ENCODE measurements at places on chromosomes 7 and 10. TPM values are rescaled to one million over a fixed set of nuclear protein-coding genes. Genes with fewer than 3 reads are reported as not detected.
A peak's percentile ranks its signal among the peaks of the same experiment; 100 is the strongest.

Gene APBB1IP
- total RNA-seq, result 46.2 TPM

Gene C10orf105
- total RNA-seq, result 0.42 TPM

Gene ZSCAN21
- total RNA-seq, result 10.8 TPM

Gene PDE6C
- not detected for total RNA-seq

Gene FXYD4
- 0.14 TPM for total RNA-seq

Gene NSMCE4A
- 81.5 TPM for total RNA-seq

Gene KLLN
- 0.90 TPM for total RNA-seq

DNA sequence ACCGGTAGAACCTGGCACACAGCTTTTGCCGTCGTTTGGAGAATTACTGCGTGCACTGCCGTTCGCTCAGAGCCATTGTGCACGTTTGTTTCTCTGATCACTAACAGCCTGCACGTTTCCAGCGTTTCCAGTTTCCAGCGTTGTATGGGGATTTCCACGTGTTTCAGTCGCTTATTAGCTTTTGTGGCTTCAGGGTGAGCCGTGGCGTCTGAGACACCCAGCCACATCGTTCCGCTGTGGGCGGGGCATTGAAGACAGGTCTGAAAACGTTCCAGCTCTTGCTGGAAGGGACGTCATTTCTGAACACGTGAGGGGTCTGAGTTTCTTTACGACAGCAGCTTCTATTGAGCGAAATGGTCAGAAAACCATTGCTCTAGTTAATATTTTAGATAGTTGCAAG lies 164.8 kb downstream of the DNAJB6 start:
- DNase-seq, result no peak
- no peak overlapping the region for H3K27ac ChIP-seq
- peaks cover 15% of the 10 kb centered on the region for H3K4me1 ChIP-seq
- no peak overlapping the region for H3K4me3 ChIP-seq

DNA sequence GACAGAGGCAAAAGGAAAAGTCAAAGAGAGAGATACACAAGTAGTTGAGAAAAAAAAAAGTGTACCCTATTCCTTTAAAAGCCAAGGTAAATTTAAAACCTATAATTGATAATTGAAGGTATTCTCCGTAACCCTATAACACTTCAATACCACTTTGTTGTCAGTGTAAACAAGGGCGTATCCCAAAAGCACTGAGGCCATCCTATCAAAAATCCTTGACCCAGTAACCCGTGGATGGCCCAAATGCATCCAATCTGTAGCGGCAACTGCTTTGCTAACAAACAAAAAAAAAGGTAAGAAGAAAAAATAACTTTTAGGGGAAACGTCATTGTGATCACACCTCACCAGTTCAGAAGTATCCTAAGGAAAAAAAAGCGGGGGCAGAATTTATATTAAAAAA lies 5.1 kb upstream of the NAPEPLD start:
- DNase-seq, result no peak
- no peaks in the 10 kb centered on the region for H3K36me3 ChIP-seq
- peaks cover 4% of the 10 kb centered on the region for H3K4me1 ChIP-seq
- no peak overlapping the region for H3K27ac ChIP-seq
- no peaks in the 10 kb centered on the region for H3K27me3 ChIP-seq

- peak overlapping the region; percentile 48 for H3K4me3 ChIP-seq
- peaks cover 34% of the 10 kb centered on the region for H3K27me3 ChIP-seq
- H3K36me3 ChIP-seq, result no peaks in the 10 kb centered on the region
Observed at GRCh38 chr10:49762566-49762877, 399 bp upstream of the OGDHL start.

GRCh38 chr7:2015251-2015871 lies 217.4 kb downstream of the MAD1L1 start:
- no peak overlapping the region for H3K4me3 ChIP-seq
- H3K27me3 ChIP-seq, result no peaks in the 10 kb centered on the region
- peaks cover 26% of the 10 kb centered on the region for H3K36me3 ChIP-seq
- no peak overlapping the region for H3K27ac ChIP-seq

DNA sequence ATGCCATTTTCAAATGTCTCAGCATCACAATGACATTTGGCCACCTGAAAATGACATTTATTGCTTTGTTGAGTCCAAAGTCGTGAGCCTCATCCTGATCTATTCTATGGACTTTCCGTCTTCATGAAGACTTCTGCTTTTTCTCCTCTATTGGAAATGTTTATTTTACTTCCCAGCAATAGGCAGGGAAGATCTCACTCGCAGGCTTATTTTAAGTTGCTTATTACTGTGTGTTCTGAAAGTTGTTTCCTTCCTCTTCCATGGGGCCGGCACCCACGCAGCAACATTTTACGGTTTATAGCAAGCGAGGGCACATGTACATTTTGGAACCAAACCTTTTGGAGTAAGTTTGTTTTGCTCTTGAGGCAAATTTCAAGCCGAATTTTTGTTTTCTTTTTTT lies 221.0 kb upstream of the KLF6 start:
- DNase-seq, result no peak
- no peaks in the 10 kb centered on the region for H3K27me3 ChIP-seq
- no peak overlapping the region for H3K4me3 ChIP-seq
- no peaks in the 10 kb centered on the region for H3K4me1 ChIP-seq

DNA sequence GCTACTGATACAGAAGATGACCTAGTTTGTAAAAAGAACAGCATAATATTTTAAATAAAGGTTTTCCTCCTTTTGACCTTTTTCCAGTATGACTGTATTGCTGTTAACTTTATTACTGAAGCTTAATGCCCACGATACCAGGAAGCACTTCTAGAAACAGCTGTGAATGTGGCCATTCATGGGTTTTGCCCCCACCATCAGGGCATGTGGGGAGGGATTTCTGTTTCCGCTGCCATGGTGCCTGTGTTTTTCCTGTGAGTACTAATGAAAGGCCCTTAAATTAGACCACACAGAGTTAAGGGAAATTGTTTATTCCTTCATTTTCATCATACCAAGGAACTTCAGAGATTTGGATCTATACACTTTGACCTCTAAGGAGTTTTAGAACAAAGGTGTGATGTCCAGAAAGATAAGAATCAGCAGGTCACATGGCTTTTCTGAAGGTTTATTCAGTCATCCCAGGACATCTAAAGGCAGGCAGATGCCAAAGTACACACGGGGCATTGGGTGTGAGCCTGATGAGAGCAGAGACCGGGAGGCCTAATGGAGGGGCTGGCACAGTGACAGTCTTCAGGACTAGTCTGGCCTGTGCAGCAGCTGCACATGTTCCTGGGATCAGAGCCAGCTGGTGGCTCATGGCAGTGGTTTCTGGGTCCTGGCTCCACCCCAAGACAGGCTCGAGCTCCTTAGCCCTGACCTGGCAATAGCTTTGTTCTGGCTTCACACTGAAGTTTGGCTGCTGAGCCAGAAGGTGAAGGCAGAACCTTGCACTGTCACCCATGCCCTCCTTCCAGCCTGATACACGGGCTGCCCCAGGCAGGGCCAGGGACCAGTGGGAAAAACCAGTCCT lies 190.9 kb downstream of the REEP3 start:
- no peaks in the 10 kb centered on the region for H3K27me3 ChIP-seq
- no peaks in the 10 kb centered on the region for H3K36me3 ChIP-seq
- peak overlapping the region; percentile 46 for H3K27ac ChIP-seq

GRCh38 chr7:37234928-37235327 lies 213.7 kb downstream of the ELMO1 start:
- no peaks in the 10 kb centered on the region for H3K36me3 ChIP-seq
- H3K27ac ChIP-seq, result no peak overlapping the region
- H3K27me3 ChIP-seq, result no peaks in the 10 kb centered on the region
- H3K4me1 ChIP-seq, result no peaks in the 10 kb centered on the region

- peak overlapping the region; percentile 31 for H3K27ac ChIP-seq
- H3K27me3 ChIP-seq, result peaks cover 40% of the 10 kb centered on the region
- DNase-seq, result no peak
- H3K36me3 ChIP-seq, result peaks cover 34% of the 10 kb centered on the region
- peak overlapping the region; percentile 53 for H3K4me3 ChIP-seq
Observed at GRCh38 chr7:159031135-159031701, 113.4 kb downstream of the VIPR2 start.

GRCh38 chr7:33922820-33923219 lies 17.5 kb downstream of the BMPER start:
- no peaks in the 10 kb centered on the region for H3K4me1 ChIP-seq
- no peaks in the 10 kb centered on the region for H3K27me3 ChIP-seq
- H3K36me3 ChIP-seq, result no peaks in the 10 kb centered on the region
- no peak for DNase-seq

GRCh38 chr10:29540016-29540415 lies 94.8 kb downstream of the SVIL start:
- H3K4me3 ChIP-seq, result no peak overlapping the region
- H3K36me3 ChIP-seq, result peaks cover under 1% of the 10 kb centered on the region
- H3K4me1 ChIP-seq, result no peaks in the 10 kb centered on the region
- no peak for DNase-seq
- no peak overlapping the region for H3K27ac ChIP-seq

DNA sequence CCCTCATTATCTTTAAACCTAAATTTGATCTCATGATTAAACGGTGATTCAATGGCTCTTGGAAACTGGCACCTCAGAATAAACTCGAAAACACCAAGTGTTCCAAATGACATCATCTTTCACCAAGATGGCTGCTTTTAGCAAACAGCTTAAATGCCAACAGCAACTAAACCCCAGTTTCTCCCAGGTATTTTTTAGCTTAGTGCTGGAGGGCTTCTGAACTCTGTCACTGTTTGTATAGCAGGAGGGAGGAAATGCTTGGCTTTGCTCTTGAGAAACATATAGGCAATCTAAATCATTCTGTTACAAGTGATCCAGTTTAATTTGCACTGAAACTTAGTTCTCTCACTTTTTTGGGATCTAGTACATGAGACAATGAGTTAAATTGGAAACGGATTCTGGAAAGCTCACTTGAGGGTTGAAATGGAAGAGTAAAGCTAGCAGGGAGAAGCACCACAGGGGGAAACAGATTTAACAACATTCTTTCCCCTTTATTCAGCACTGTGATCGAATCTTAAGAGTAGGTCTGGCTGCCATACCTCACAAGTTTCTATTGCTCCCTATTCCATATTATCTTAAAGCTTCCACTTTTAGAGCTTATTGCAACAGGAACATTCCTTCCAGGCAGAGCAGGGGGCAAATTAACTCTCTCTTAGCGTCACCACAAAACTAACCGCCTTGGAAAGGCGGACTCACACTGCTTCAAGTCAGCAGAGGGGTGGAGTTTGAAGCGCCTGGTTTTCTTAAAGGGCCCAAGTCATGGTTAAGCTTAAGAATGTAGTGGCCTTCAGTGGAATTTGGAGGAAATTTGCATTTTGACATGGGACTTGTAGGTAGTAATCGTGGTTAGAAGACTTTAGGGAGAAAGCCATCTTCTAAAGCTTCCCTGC lies 1.8 kb upstream of the CCDC6 start:
- peak overlapping the region; percentile 97 for H3K27ac ChIP-seq
- no peaks in the 10 kb centered on the region for H3K27me3 ChIP-seq
- H3K4me1 ChIP-seq, result peaks cover 16% of the 10 kb centered on the region
- DNase-seq, result peak; percentile 55

DNA sequence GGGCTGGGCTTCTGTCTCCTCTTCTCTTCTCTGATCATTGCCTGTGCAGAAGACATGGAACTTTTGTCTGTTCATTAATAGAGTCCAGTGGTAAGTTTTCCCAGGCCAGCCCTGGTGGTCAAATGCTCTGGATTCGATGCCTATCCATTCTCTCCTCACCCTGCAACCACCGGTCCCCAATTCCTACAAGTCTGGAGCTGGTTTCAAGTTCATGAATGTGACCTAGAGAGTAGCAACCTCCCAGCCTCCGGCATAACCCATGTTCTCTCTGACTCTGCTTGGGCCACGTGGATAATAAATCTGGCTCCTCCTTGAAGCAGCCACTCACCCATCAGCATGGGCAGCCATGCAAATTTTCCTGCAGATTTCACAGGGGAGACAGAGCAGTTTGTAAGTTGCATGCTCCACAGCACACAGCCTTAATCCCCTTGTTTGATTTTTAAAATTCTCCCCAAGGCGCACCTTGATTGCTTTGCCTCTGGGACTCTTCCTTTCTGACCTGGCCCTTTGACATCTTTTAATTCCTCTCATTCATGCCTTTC lies 37.3 kb upstream of the PDZD8 start:
- no peak overlapping the region for H3K4me3 ChIP-seq
- DNase-seq, result no peak
- H3K36me3 ChIP-seq, result no peaks in the 10 kb centered on the region
- H3K27me3 ChIP-seq, result no peaks in the 10 kb centered on the region
- no peak overlapping the region for H3K27ac ChIP-seq
- no peaks in the 10 kb centered on the region for H3K4me1 ChIP-seq

DNA sequence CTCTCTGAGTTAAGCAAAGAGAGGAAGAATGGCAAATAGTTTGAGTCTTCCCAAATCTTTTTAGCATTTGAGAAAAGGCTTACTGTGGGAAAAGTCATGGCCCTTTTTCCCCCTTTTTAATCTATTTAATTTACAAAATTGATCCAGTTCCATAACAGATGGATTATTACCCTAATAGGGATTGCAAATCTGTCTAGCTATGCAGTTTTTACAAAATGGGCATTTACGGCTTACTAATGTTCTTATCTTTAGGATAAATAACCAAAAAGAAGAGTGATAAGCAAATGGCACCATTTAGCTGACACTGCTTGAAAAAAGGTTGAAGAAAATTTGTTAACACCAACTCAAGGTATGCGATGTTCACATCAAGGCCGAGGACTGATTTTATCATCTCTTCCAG lies 169.7 kb downstream of the SKAP2 start:
- H3K27me3 ChIP-seq, result no peaks in the 10 kb centered on the region
- no peak for DNase-seq
- no peak overlapping the region for H3K4me3 ChIP-seq
- no peak overlapping the region for H3K27ac ChIP-seq
- no peaks in the 10 kb centered on the region for H3K36me3 ChIP-seq

DNA sequence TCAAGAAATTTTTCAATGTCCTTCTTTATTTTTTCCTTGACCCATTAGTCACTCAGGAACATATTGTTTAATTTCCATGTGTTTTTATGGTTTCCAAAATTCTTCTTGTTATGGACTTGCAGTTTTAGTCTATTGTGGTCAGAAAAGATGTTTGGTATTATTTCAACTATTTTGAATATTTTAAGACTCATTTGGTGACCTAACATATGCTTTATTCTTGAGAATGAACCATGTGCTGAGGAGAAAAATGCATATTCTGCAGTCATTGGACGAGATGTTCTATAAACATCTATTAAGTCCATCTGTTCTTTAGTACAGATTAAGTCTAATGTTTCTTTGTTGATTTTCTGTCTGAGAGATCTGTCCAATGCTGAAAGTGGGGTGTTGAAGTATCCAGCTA lies 42.3 kb upstream of the MDFIC start:
- no peaks in the 10 kb centered on the region for H3K36me3 ChIP-seq
- H3K27me3 ChIP-seq, result no peaks in the 10 kb centered on the region
- H3K4me3 ChIP-seq, result no peak overlapping the region
- DNase-seq, result no peak

GRCh38 chr10:62620491-62620890 lies 184.0 kb upstream of the ADO start:
- no peaks in the 10 kb centered on the region for H3K36me3 ChIP-seq
- H3K27ac ChIP-seq, result no peak overlapping the region
- no peaks in the 10 kb centered on the region for H3K4me1 ChIP-seq
- no peak overlapping the region for H3K4me3 ChIP-seq

DNA sequence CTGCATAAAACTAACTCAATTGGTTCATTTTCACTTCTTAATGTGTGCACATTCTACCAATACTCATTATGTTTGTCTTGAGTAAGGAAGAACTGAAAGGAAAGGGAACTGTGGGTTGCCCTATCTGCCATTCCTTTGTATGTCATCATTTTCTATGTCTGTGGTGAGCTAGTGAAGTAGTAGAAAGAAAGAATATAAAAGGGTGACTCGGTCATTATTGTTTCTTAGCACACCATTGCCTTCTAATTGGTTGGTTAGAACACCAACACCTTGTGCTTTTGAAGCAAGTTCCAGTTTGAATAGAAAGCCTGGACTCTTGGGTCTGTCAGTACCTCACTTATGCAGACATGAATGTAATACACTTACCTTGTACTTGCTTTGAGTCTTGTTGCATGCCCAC lies 64.3 kb upstream of the MDFIC start:
- H3K4me3 ChIP-seq, result no peak overlapping the region
- no peaks in the 10 kb centered on the region for H3K36me3 ChIP-seq
- H3K4me1 ChIP-seq, result no peaks in the 10 kb centered on the region
- H3K27ac ChIP-seq, result no peak overlapping the region
- H3K27me3 ChIP-seq, result no peaks in the 10 kb centered on the region
